ENCODE measurements at places on chromosomes 3 and 15. TPM values are rescaled to one million over a fixed set of nuclear protein-coding genes. Genes with fewer than 3 reads are reported as not detected.

GRCh38 chr15:46394463-46394862 is 759.6 kb downstream of the SQOR start:
- DNase-seq, result no peak
- H3K27ac ChIP-seq, result no peak overlapping the region
- no peaks in the 10 kb centered on the region for H3K36me3 ChIP-seq
- no peaks in the 10 kb centered on the region for H3K27me3 ChIP-seq

Gene MORC1
- total RNA-seq, result not detected

- H3K4me3 ChIP-seq, result no peak overlapping the region
- no peaks in the 10 kb centered on the region for H3K4me1 ChIP-seq
- no peak overlapping the region for H3K27ac ChIP-seq
- H3K27me3 ChIP-seq, result no peaks in the 10 kb centered on the region
- no peaks in the 10 kb centered on the region for H3K36me3 ChIP-seq
These were observed 98.5 kb upstream of the ADAMTSL3 start for GRCh38 chr15:83555383-83555782.

Gene IL20RB
- 5.5 TPM for total RNA-seq

- H3K4me1 ChIP-seq, result no peaks in the 10 kb centered on the region
- H3K36me3 ChIP-seq, result no peaks in the 10 kb centered on the region
- peak overlapping the region; percentile 60 for H3K27ac ChIP-seq
These were observed 37.7 kb downstream of the SENP8 start for GRCh38 chr15:72155635-72156616.

GRCh38 chr3:157464321-157464720 is 27.7 kb downstream of the PTX3 start:
- no peaks in the 10 kb centered on the region for H3K4me1 ChIP-seq
- H3K36me3 ChIP-seq, result no peaks in the 10 kb centered on the region
- H3K27me3 ChIP-seq, result no peaks in the 10 kb centered on the region
- no peak overlapping the region for H3K4me3 ChIP-seq
- no peak for DNase-seq

DNA sequence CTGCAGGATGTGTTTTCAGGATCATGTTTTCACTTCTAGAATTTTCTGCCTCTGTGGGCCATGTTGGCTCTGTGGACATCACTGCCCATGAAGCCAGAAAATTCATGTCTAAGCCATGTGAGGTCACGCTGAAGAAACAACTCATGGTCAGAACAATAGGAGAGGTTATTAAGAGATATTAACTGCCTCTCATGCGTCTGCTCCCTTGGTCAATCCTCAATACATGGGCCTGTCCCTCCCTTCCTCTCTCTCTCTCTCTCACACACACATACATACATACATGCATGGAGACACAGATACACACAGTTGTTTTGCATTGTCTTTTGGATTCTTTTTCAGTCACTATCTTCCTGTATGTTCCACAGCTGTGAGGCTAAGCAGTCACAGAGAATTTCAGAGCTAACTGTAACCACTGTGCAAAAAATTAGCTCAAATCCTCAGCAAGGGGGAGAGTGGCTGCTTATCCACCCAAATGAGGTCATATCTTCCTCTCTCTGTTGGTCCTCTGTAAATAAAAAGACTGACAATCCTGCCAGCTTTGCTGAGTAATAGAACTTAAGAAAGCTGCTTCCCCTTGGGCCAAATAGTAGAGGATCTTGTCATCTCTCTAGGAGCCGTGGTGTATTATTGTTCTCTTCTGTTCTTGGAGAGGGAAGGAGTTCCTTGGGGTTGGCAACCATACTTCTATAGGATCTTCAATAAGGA is 45.6 kb downstream of the LRTM1 start:
- H3K27me3 ChIP-seq, result no peaks in the 10 kb centered on the region
- H3K27ac ChIP-seq, result no peak overlapping the region
- DNase-seq, result no peak
- no peaks in the 10 kb centered on the region for H3K36me3 ChIP-seq
- no peaks in the 10 kb centered on the region for H3K4me1 ChIP-seq

Gene SKOR1
- not detected for total RNA-seq

GRCh38 chr3:37183375-37183831 is 9.0 kb upstream of the LRRFIP2 start:
- H3K4me1 ChIP-seq, result peaks cover 7% of the 10 kb centered on the region
- no peaks in the 10 kb centered on the region for H3K36me3 ChIP-seq
- H3K27ac ChIP-seq, result no peak overlapping the region
- DNase-seq, result no peak

Gene GRAMD2A
- 1.2 TPM for total RNA-seq

DNA sequence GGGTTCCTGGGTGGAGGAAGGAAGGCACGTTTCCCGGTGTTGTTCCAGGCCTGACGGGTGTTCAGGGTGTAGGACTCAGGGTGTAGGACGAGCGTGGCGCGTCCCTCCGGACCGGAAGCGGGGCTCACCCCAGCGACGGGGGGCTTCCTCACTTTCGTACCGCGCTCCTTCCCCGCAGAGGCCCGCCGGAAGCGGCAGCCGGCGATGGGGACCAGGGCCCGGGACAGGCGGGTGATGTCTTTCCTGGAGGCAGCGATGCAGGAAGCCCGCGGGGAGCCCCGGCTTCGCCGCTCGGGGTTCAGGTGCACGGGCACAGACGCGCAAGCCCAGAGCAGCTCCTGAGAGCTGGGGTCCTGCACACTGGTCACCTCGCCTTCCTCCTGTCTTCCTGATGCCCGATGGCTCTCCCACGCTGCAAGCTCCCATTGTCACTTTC is 13.4 kb downstream of the FOXL2NB start:
- H3K4me1 ChIP-seq, result no peaks in the 10 kb centered on the region
- no peak overlapping the region for H3K27ac ChIP-seq
- DNase-seq, result no peak
- H3K36me3 ChIP-seq, result no peaks in the 10 kb centered on the region
- no peaks in the 10 kb centered on the region for H3K27me3 ChIP-seq

GRCh38 chr3:102095383-102095782 is 246.1 kb downstream of the NFKBIZ start:
- H3K27me3 ChIP-seq, result no peaks in the 10 kb centered on the region
- DNase-seq, result no peak
- H3K4me3 ChIP-seq, result no peak overlapping the region
- no peak overlapping the region for H3K27ac ChIP-seq
- no peaks in the 10 kb centered on the region for H3K36me3 ChIP-seq

Gene KBTBD13
- total RNA-seq, result not detected

- H3K4me1 ChIP-seq, result peaks cover 6% of the 10 kb centered on the region
- no peaks in the 10 kb centered on the region for H3K36me3 ChIP-seq
- H3K27ac ChIP-seq, result no peak overlapping the region
These were observed 111.1 kb upstream of the GPR149 start for GRCh38 chr3:154540950-154541604.

- DNase-seq, result no peak
- H3K27me3 ChIP-seq, result no peaks in the 10 kb centered on the region
- H3K4me3 ChIP-seq, result no peak overlapping the region
- no peaks in the 10 kb centered on the region for H3K36me3 ChIP-seq
- H3K4me1 ChIP-seq, result no peaks in the 10 kb centered on the region
These were observed 153.7 kb downstream of the THRB start for GRCh38 chr3:24340966-24341365.

Gene USP50
- total RNA-seq, result not detected

Gene ATP11B
- 58.1 TPM for total RNA-seq

Gene CASR
- total RNA-seq, result not detected

Gene TMEM207
- 0.65 TPM for total RNA-seq

Gene SI
- total RNA-seq, result 1.7 TPM

Data from Caco-2 (cell line).